ENCODE measurements at places on chromosomes 5 and 9. TPM values are rescaled to one million over a fixed set of nuclear protein-coding genes. Genes with fewer than 3 reads are reported as not detected.

The PRDM9 gene
- total RNA-seq = not detected

The GABRA1 gene
- not detected for total RNA-seq

The CCNH gene
- 65.0 TPM for total RNA-seq

DNA sequence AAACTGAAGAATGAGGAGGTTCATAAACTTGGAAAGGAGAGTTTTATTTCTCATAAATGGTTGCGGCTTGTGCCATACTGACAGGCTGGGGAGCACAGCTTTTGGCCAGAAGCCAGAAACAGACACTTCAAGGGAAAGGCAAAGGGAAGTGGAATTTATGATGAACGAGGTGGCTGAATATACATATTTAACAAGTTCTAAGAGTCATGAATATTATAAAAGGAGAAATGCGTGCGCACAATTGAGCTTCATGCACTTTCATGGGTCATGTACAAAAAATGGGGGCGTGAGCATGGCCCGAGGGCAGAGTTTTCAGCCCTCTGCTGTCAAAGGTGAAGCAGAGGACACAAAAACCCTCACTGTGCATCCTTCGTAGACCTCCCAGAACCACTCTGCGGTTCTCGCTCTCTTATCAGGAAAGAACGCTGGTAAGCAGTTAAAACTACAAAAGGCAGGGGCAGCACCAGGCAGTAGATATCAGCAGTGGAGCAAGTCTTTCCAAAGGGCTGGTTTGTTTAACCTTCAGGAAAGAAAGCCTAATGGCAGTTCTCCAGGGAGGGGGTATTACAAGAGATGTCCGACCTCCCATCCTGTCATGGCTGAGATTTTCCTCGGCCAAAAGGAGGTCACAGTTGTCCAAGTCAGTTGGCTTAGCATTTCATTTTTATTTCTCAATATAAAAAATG, 29.0 kb downstream of the AUH start:
- DNase-seq = no peak

DNA sequence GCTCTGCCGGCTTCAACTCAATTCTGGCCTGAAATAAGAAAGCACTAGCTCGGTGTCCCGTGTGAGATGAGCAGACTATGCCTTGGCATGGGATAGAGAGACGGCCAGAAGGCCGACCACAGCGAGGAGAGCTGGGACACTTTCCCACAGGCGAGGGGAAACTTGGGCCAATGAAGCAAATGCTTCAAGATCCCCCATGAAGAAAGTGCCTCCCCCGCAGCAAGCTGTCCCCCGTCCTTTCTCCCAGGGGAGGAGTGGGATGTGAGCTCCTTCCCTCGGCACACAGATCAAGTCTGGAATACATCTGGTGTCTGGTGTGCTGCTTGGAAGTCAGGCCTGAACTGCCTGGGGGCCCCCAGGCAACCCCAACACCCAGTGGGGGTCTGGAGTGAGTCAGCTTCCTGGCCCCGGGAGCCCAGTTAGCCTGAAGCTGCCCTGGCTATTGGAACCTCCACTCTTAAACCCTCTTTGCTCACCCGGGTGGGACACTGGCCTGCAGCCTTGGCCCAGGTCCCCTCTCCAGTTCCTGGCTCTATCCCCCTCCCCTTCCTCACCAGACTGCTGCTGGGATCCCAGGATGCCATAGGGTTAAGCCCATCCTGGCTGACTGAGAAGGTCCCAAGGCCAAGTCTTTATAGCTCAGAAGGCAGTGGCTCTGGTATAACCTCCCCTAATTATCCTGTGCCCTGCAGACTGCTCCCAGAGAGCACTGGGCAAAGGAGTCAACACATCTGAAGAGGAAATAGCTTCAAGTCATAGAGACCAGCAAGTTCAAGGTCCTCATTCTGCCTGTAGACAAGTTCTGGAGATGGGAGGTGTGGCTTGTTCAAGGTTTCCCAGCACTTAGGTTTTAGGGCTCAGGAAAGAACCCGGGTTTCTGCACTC, 205.3 kb downstream of the TTLL11 start:
- no peak for DNase-seq
